ENCODE measurements at places on chromosomes 2 and 18.

DNA sequence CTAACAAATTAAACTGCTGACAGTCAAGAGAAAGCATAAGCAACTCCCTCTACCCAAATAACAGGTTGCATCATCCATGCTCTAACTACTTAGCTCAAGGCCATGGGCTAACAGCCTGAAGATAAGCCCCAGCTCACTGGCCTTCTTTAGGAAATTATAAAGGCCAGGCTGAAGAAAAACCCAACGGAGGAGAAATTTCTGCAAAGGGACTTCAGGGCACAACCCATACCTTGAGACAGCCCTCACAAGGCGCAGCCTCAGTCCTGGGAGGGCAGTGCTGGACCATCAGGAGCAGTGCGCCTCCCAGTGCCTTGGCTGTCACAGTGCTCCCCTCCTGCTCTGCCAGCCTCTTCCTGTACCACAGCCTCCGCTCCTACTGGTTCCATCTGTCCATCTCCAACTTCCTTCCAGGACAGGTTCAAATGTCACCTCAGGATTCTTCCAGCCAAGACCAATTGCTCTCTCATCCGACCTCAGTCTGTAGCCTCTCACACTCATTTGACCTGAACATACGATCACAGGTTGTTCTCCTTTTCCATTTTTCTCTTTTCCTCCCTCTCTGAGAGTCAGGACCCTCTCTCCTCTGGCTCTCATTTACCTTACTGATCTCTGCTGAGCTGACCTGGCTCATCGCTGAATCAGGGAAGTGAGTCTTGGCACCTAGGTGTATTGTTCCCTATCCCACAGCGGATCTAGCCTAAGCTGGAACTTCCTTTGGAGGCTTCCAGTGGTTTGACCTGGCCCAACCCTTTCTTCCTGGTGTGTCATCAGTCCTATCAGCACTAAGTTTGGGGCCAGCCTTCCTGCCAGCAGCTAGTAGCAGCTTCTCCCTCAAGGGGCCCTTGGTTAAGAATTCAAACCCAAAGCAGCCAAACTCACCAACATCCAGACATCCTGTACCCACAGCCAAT, 1.9 kb downstream of the MCFD2 start:
- DNase-seq: no peak

DNA sequence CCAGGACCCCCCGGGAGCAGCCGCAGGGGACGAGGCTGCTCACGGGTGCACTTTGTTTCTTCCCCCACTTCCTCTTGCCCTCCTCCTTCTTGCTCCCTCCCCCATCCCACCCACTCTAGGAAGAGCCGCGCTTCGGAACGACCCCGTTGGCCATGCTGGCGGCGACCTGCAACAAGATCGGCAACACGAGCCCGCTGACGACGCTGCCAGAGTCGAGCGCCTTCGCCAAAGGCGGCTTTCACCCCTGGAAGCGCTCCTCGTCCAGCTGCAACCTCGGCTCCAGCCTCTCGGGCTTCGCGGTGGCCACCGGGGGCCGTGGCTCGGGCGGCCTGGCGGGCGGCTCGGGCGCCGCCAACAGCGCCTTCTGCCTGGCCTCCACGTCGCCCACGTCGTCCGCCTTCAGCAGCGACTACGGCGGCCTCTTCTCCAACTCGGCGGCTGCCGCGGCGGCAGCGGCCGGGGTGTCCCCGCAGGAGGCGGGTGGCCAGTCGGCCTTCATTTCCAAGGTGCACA, 1.3 kb downstream of the SP9 start:
- no peak for DNase-seq

GRCh38 chr18:9025091-9025838, 77.2 kb upstream of the NDUFV2 start:
- DNase-seq: no peak

DNA sequence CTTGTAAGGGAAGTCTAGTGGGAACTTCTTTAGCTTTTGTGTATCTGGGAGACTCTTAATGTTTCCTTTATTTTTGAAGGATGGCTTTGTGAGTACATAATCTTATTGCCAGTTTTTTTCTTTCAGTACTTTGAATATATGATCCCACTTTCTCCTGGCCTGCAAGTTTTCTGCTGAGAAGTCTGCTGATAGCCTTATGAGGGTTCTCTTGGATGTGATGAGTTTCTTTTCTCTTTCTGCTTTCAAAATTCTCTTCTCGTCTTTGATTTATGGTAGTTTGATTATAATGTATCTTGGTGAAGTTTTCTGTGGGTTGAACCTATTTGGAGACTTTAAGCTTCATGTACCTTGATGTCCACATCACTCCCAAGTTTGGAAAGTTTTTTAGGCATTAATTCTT, 28.1 kb downstream of the COLEC11 start:
- DNase-seq: no peak

GRCh38 chr2:25089605-25090315, 47.9 kb downstream of the EFR3B start:
- no peak for DNase-seq

GRCh38 chr2:213065583-213066442, 85.6 kb downstream of the IKZF2 start:
- no peak for DNase-seq
